Vein endothelial cell (primary cell): ENCODE measurements at places on chromosomes 7 and 10. TPM values are rescaled to one million over a fixed set of nuclear protein-coding genes. Genes with fewer than 3 reads are reported as not detected.

The MEOX2 gene
- total RNA-seq, result 18.6 and 35.8 TPM in 2 replicates

The SMO gene
- 3.0 and 5.2 TPM in 2 replicates for total RNA-seq

The GLUD1 gene
- 144 and 166 TPM in 2 replicates for total RNA-seq

The SFTPA1 gene
- not detected in 2 replicates for total RNA-seq

The LRRC18 gene
- total RNA-seq, result not detected in 2 replicates

The ODAD2 gene
- total RNA-seq, result 0.98 and 1.7 TPM in 2 replicates

The ADRB1 gene
- 3.0 and 12.4 TPM in 2 replicates for total RNA-seq

The PLCE1 gene
- under 0.01 and 0.10 TPM in 2 replicates for total RNA-seq

The LRRC4 gene
- total RNA-seq, result 2.3 and 2.9 TPM in 2 replicates

The PITX3 gene
- not detected in 2 replicates for total RNA-seq

The DDC gene
- not detected in 2 replicates for total RNA-seq

The SEMA4G gene
- 1.9 and 2.9 TPM in 2 replicates for total RNA-seq
